ENCODE measurements at places on chromosomes 12 and 14. TPM values are rescaled to one million over a fixed set of nuclear protein-coding genes. Genes with fewer than 3 reads are reported as not detected.

Gene POU6F1
- total RNA-seq = 14.9 TPM

Gene P2RX7
- total RNA-seq = 7.3 TPM

Gene GLS2
- total RNA-seq = 4.4 TPM

Gene BLTP3B
- total RNA-seq = 42.1 TPM

Gene ALX1
- total RNA-seq = not detected

Gene SETD3
- 49.8 TPM for total RNA-seq

Gene MSRB3
- 0.18 TPM for total RNA-seq

Gene OTUB2
- 2.3 TPM for total RNA-seq

Gene ADCY6
- total RNA-seq = 0.41 TPM

Gene RAD9B
- total RNA-seq = 2.0 TPM

Gene ITGA5
- 29.4 TPM for total RNA-seq

Gene WNT1
- 0.27 TPM for total RNA-seq

Gene KRT83
- total RNA-seq = not detected

Gene CALM1
- total RNA-seq = 354 TPM

Gene DHH
- 1.0 TPM for total RNA-seq
